ENCODE measurements at places on chromosomes 13 and 19.

GRCh38 chr19:38036707-38037611 is 130.0 kb downstream of the SIPA1L3 start:
- no peak for DNase-seq

GRCh38 chr19:13301627-13302334 is 151.6 kb downstream of the IER2 start:
- no peak for DNase-seq

DNA sequence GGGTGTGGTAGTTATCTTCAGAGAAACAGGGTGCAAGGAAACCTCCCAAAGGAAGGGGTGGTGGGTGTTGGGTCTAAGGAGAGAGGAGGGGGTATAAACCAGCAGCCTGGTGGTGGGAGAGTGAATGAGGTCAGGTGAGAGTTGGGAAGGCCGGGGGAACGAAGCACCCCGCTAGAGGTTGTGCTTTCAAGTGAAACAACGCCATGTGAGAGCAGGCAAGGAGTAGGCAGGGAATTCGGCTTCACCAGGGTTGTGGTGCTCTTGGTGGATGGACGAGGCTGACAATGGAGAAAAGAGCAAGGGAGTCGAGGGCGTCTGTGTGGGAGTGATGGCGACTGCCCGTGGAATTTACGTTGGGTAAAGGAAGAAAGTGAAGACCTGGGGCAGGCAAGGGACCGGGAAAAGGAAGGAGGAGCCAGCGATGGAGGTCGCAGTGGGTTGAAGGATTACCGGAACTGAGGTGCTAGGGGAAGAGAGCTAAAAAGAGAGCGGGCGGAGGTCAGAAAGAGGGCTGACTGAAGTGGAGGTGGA is 2.1 kb upstream of the MLNR start:
- DNase-seq, result no peak

DNA sequence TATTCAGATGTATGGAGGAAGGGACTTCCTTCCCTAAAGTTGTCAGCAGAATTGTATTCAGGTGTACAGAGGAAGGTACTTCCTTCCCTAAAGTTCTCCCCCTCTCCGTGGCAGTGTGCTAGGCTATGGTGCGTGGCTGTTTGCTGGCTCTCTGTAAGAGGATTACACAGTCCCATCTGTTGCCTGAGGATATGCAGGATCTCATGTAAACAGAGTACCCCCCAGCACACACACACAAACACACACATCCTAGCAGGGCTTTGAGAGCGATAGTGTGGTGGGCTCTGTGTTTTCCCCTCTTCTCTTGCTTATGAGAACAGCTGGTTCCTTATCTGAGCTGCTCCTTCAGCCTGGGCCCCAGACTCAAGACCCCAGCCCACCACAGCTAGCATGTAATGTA is 10.3 kb downstream of the NEK5 start:
- DNase-seq, result no peak
